ENCODE measurements at places on chromosomes 3 and 15. TPM values are rescaled to one million over a fixed set of nuclear protein-coding genes. Genes with fewer than 3 reads are reported as not detected.

DNA sequence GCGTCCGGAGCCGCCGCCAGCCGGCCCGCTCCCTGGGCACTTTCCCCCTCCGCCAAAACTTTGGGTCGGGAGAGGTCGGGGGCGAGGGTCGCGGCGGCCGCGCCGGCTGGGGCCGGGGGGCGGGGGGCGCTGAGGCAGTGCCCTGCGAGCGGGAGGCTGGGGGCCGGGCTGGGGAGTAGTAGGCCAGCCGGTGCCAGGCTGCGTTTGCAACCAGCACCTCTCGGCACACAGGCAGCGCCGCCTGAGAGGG lies 452 bp downstream of the BBX start:
- peaks cover 14% of the 10 kb centered on the region for H3K4me1 ChIP-seq
- no peaks in the 10 kb centered on the region for H3K36me3 ChIP-seq
- H3K27me3 ChIP-seq: no peaks in the 10 kb centered on the region
- peak; percentile 87 for DNase-seq

DNA sequence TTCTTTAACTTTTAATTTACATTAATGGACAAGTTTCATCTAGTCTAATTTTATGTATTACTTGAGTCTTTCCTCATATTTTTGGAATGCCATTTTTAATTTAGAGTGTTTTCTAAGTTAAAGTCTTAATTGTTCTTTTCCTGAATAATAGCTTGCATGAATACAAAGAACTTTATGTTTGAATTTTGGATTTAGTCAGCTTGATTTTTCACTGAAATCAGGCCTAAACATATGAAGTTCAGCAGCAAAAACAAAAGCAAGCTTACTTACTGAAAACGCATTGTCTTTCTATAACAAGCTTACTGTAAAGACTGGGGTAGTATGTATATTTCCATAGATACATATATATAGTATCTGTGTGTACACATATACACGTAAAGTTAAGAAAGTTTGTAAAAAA lies 126.0 kb downstream of the ZBTB20 start:
- H3K4me1 ChIP-seq: peaks cover 24% of the 10 kb centered on the region
- no peak overlapping the region for H3K27ac ChIP-seq
- H3K36me3 ChIP-seq: no peaks in the 10 kb centered on the region
- no peak overlapping the region for H3K4me3 ChIP-seq

DNA sequence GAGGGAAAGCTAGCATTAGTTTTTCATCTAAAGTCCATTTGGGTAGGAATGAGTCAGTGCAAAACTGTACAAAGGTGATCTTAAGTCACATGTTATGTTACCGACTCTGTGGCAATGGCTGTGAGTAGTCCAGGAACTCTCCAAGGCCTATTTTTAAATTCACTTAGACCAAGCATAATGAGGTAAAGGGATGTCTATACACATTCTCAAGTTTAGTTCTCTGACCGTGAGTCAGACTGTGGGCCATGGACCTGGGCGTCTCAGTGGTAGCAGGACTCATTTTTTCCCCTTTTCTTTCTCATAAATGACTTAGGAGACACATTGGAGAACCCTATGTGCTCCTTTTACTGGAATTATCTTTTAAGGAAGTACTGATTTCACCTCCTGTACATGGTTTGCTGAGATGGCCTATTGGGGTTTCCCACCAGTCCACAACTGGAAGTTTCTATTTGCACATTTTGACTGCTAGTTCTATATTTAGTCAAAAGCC lies 488.7 kb upstream of the TPRG1 start:
- H3K4me3 ChIP-seq: no peak overlapping the region
- no peak for DNase-seq
- no peaks in the 10 kb centered on the region for H3K4me1 ChIP-seq
- H3K27ac ChIP-seq: no peak overlapping the region
- no peaks in the 10 kb centered on the region for H3K27me3 ChIP-seq
- no peaks in the 10 kb centered on the region for H3K36me3 ChIP-seq

DNA sequence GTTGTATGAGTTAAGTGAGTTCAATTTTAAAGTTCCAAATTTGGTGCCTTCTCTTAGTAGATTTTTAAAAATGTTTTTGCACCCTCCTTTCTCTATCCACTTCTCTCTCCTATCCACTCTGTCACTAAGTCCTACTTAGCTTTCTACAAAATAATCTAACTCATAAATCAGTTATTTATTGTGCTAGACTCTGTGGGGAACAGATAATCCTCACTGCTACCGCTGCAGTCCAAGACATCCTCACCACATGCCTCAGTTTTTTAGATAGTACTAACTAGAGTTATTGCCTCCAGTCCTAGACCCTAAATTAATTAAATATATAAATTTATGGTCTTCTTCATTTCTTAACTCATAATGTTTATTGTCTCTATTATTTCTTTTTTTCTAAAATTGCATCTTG lies 576.3 kb downstream of the GRM7 start:
- no peaks in the 10 kb centered on the region for H3K4me1 ChIP-seq
- H3K4me3 ChIP-seq: no peak overlapping the region
- H3K27me3 ChIP-seq: no peaks in the 10 kb centered on the region

DNA sequence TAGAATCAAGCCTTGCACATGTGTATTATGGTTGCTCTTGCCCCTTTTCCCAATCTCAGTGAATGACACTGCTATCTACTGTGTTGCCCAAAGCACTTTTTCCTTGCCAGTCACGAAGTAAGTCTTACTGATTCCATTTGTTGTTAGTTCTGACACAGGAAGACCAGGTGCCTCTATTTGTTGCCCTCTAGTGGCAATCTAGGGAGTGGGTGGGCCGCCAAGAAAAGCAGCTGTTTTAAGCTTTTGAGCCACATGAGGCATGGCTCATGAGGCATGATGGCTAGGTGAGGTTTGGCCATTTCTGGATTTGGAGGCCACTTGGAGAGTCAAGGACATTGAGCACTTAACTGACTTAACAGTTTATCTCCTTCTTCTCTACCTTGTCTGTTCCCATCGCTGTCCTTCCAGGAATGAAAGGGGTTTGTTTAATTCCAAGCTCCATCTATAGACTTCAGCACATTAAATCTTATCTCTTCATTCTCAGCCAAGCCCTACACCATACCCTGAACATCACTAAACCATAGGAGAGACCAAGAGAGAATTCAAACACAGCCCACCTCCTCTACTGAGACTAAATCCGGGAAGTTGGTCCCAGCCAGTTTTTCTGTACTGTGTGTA lies 103.1 kb downstream of the HCN4 start:
- H3K36me3 ChIP-seq: no peaks in the 10 kb centered on the region
- no peaks in the 10 kb centered on the region for H3K4me1 ChIP-seq
- no peak overlapping the region for H3K4me3 ChIP-seq
- H3K27me3 ChIP-seq: no peaks in the 10 kb centered on the region
- no peak overlapping the region for H3K27ac ChIP-seq

DNA sequence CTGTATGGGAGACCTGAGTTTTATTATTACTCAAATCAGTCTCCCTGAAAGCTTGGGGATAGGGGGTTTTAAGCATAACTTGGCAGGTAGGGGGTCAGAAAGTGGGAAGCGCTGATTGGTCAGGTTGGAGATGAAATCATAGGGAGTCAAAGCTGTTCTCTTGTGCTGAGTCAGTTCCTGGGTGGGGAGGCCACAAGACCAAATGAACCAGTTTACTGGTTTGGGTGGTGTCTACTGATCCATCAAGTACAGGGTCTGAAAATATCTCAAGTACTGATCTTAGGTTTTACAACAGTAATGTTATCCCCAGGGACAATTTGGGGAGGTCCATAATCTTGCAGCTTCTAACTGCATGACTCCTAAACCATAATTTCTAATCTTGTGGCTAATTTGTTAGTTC lies 17.8 kb upstream of the IQCF6 start:
- H3K36me3 ChIP-seq: no peaks in the 10 kb centered on the region
- no peaks in the 10 kb centered on the region for H3K27me3 ChIP-seq
- H3K4me3 ChIP-seq: no peak overlapping the region
- no peak overlapping the region for H3K27ac ChIP-seq

DNA sequence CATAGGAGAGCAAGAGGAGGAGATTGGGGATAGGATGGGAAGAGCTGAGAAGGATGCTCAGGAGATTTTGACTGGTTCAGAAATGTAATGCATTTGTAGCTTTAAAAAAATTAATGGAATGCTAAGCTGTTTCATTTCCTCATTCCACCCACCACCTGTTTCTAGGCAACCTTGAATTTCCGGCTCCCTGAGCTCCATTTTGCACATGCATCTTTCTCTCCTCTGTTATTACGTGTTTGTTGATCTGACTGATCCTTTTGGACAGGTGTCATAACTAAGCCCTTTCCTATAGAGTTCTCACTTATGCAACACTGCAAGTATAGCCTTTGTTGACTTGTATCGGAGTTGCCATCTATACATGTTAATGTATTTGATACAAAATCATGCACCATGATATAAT lies 4.3 kb downstream of the TMPRSS7 start:
- DNase-seq: no peak
- H3K27ac ChIP-seq: no peak overlapping the region
- no peak overlapping the region for H3K4me3 ChIP-seq

DNA sequence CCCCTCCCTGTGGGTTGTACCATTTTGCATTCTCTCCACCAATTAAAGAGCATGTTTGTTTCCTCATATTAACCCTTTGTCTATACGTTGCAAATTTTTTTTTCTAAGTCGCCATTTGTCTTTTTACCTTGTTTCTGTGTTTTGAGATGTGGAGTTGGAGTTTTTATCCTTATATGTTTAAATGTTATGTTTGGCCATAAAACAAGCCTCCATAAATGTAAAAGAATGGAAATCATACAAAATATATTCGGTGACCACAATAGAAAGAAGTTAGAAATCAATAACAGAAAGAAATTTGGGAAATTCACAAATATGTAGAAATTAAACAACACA lies 29.2 kb downstream of the LRRK1 start:
- H3K4me1 ChIP-seq: peaks cover 10% of the 10 kb centered on the region
- no peak overlapping the region for H3K4me3 ChIP-seq
- H3K36me3 ChIP-seq: no peaks in the 10 kb centered on the region
- no peak overlapping the region for H3K27ac ChIP-seq

- DNase-seq: no peak
- H3K27ac ChIP-seq: no peak overlapping the region
- no peaks in the 10 kb centered on the region for H3K36me3 ChIP-seq
- H3K27me3 ChIP-seq: peaks cover 11% of the 10 kb centered on the region
- H3K4me1 ChIP-seq: peaks cover 48% of the 10 kb centered on the region
Observed at GRCh38 chr3:129003578-129004112, 2.5 kb downstream of the EFCC1 start.

DNA sequence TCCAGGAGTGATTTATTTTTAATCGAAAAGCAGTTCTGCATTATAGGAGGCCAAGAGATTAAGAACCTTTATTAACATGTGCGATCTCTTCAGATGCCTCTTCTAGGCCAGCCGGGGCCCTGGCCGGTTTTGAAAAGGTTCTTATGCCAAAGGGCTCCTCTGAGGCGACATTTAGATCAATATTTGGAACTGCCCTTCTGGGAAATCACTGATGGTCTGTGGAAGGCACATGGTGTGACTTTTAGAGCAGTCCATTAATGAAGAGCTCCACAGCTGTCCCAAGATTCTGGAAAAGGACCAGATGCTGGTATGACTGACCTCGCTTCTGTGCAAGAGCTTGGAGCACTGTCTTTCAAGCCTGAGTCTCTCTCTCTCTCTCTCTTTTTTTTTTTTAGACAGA lies 19.7 kb downstream of the MGLL start:
- no peaks in the 10 kb centered on the region for H3K4me1 ChIP-seq
- no peaks in the 10 kb centered on the region for H3K27me3 ChIP-seq
- no peaks in the 10 kb centered on the region for H3K36me3 ChIP-seq
- no peak overlapping the region for H3K4me3 ChIP-seq

DNA sequence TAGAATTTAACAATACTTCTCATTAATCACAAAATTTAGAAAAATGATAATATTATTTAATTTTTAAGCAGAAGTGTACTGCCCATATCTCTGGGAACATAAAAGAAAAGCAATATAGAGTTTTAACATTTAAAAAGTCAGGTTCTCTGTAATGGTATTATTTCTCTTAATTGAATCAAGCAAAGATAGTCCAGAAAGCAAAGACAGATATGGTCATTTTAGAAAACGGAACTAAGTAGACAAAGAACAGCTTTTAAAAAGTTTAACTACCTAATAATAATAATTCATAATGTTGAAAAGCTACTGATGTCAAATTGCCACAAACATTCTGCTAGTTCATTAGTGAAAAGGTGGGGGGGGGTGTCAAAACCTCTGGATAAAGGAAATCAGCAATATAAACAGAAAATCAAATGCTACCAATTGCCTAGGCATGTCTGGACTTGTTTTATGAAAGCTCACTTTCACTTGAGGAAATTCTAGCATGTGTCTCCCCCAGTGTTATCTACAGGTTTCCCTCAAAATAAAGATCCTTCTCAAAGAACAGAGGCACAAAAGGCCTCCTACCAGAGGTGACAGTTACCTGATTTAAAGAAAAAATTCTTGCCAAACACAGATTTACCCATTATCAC lies 1.7 kb downstream of the ZMAT3 start:
- H3K4me3 ChIP-seq: peak overlapping the region; percentile 66
- DNase-seq: no peak
- peaks cover 17% of the 10 kb centered on the region for H3K36me3 ChIP-seq
- peaks cover 22% of the 10 kb centered on the region for H3K4me1 ChIP-seq

- no peak overlapping the region for H3K27ac ChIP-seq
- no peak for DNase-seq
- H3K4me3 ChIP-seq: no peak overlapping the region
- no peaks in the 10 kb centered on the region for H3K27me3 ChIP-seq
Observed at GRCh38 chr15:58469432-58470353, 37.9 kb downstream of the LIPC start.

- no peak for DNase-seq
- H3K27ac ChIP-seq: no peak overlapping the region
- H3K4me1 ChIP-seq: no peaks in the 10 kb centered on the region
- no peak overlapping the region for H3K4me3 ChIP-seq
- no peaks in the 10 kb centered on the region for H3K36me3 ChIP-seq
Observed at GRCh38 chr3:47747558-47747957, 34.1 kb downstream of the SMARCC1 start.

DNA sequence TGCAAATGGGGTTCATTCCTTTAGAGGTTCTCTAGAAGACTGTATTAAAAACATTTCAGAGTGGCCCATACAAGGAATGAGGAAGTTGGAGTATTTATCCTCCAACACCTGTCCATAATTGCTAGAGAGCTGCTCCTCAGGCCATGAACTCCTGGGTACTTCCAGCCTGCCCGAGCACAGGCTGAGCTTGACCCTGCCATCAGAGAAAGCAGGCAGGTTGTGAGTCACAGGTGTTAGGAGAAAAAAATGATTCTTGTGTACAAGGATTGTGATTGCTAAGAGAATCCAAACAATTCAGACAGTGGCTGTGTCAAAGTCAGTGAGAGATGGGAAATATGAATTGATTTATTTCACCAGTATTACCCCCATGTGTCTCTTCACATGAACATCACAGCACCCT lies 156.8 kb upstream of the GADL1 start:
- no peak overlapping the region for H3K4me3 ChIP-seq
- H3K27ac ChIP-seq: no peak overlapping the region
- no peak for DNase-seq
- no peaks in the 10 kb centered on the region for H3K36me3 ChIP-seq
- no peaks in the 10 kb centered on the region for H3K27me3 ChIP-seq
- H3K4me1 ChIP-seq: no peaks in the 10 kb centered on the region

LRRC34 gene
- 0.49 TPM for total RNA-seq

ZNF639 gene
- 37.3 TPM for total RNA-seq

UACA gene
- 40.3 TPM for total RNA-seq

RTP4 gene
- total RNA-seq: 0.98 TPM

GPR149 gene
- total RNA-seq: not detected

BRK1 gene
- 94.5 TPM for total RNA-seq

Data from vagina (tissue), 2 donors.